ENCODE measurements at places on chromosomes 3 and 15. TPM values are rescaled to one million over a fixed set of nuclear protein-coding genes. Genes with fewer than 3 reads are reported as not detected.

DNA sequence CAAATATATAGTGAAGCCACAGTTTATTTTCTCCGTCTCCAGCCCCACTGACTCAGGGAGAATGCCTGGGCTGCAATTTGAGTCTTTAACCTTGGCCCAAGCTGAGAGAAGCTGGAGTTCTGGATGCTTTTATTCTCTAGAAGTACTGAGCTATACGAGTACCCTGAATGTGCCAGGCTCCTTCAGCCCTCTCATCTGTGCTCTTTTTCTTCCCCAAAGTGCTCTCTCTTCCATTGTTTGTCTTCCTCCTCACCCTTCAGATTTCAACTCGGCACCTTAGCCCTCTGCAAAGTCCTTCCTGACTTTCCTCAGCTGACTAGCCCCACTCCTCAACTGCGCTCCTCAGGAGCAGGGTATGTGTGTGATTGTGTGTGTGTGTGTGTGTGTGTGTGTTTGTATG, 75.6 kb upstream of the AGBL1 start:
- no peak overlapping the region for H3K4me3 ChIP-seq
- DNase-seq: no peak
- H3K27me3 ChIP-seq: no peaks in the 10 kb centered on the region
- H3K36me3 ChIP-seq: no peaks in the 10 kb centered on the region
- H3K4me1 ChIP-seq: peaks cover 16% of the 10 kb centered on the region
- no peak overlapping the region for H3K27ac ChIP-seq

DNA sequence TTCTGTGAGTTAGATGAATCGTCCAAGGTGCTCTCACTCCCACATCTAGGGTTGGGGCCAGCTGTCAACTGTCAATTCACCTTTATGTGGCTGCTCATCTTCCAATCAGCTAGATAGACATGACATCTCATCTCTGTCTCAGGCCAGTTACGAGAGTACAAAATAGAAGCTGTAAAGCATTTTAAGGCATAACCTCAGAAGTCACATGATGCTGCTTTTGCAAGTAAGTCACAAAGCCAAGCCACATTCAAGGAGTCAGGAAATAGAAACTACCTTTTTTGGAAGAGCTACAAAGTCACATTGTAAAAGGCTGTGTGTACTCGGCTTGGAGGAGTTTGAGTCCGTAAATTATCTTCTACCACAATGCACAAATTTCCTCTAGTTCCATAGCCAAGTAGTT, 5.1 kb upstream of the CCR1 start:
- H3K4me1 ChIP-seq: no peaks in the 10 kb centered on the region
- DNase-seq: no peak
- no peaks in the 10 kb centered on the region for H3K36me3 ChIP-seq
- H3K4me3 ChIP-seq: no peak overlapping the region
- no peak overlapping the region for H3K27ac ChIP-seq

DNA sequence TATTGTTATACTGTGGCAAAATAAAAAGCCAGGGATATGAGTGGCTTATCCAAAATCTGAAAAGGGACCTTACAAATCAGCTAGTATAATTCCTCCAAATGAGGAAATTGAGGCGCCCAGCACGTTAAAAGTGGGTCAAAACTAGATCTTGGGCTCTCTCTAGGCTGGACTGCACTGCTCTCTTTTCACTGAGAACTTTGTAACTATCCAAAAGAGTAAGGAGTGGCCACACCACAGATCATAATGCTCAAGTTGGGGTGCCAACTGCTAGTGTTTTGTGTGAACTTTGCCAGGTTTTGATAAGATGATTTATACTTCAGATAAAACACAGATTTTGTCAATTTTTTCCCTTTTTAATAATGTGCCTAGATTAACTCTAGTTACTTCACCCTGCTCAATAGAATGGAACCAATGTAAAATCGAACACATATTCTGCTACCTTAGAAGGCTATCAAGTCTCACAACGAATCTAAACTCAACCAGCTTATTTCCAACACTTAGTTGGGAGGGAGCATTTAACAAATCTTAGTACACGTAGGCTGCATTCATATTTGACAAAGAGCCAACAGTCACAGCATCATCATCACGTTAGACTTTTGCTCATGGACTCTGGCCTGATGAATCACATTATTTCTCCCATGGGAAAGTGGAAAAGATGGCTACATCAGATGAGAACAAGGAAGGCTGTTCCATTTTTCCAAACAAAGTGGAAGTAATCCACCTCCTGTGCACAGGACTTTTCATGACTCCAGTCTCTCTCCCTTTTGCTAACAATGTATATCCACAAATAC, 64.4 kb downstream of the ABI3BP start:
- H3K27me3 ChIP-seq: no peaks in the 10 kb centered on the region
- no peak overlapping the region for H3K4me3 ChIP-seq
- DNase-seq: no peak
- H3K27ac ChIP-seq: peak overlapping the region; percentile 43
- H3K4me1 ChIP-seq: no peaks in the 10 kb centered on the region

DNA sequence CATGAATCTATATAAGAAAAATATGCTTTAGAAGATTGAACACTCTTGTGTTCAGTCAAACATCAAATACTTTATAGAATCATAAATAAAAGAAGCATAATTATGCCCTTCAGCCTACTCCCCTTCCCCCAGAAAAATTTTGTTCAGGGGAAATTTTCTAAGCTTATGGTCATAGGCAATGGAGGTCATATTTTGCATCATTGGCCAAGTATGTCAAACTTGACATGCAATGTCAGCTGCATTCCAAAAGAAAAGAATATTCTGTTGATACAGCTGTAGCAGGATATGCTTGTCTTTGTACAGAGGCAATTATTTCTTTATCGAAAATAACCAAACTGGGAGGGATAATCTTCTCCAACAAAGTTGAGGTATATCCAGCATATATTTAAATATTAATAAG, 328.2 kb downstream of the ZIC1 start:
- no peaks in the 10 kb centered on the region for H3K4me1 ChIP-seq
- no peak for DNase-seq
- no peaks in the 10 kb centered on the region for H3K27me3 ChIP-seq
- H3K27ac ChIP-seq: no peak overlapping the region

DNA sequence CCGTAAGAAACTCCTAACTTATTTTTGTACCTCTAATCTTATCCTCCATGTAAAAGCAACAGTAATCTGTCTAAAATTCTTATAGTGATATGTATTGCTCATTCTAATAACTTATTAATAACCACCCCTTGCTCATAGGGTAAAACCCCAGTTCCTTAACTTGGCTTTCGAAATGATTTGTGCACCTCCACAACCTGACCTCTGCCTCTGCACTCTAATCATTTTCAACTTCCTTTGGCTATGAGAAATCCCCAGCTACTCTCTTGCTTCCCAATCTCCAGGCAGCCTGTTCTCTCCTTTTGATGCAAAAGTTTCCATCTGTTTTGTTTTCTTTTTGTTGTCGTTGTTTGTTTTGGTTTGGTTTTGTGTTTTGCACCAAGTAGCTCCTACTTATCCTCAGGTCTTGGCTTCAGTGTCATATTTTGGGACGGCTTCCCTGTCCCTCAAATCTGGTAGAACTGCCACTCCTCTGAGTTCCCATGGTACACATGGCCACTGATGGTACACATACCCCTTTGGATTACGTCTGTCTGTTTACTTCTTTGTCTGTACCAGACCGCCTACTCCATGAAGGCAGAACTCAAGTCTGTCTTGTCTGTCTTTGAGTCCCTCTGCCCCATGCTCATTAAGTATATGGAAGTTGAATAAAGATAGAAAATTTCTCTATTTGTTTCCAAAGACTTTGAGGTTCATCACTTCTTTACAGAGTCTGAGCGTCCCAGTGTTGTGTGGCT, 105.6 kb upstream of the TGFBR2 start:
- H3K4me1 ChIP-seq: peaks cover 12% of the 10 kb centered on the region
- H3K36me3 ChIP-seq: no peaks in the 10 kb centered on the region
- H3K4me3 ChIP-seq: no peak overlapping the region

DNA sequence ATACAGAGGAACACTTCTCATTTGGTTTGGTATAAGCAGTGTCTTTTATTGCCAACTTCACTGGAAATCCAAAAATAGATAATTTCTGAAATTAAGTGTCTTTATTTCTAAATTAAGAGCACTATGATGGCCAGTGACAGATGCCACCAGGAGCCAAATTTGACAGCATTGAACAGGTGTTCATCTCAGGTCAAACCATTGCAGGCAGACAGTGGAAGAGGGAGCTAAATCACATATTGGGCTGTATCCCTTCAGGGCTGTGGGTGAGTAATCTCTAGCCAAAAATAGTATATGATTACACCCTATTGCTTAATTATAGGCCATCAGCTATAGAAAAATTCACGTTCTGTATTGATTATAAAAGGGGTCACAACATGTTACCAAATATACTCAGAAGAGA, 457.7 kb downstream of the NAALADL2 start:
- no peaks in the 10 kb centered on the region for H3K36me3 ChIP-seq
- H3K4me3 ChIP-seq: no peak overlapping the region
- H3K4me1 ChIP-seq: no peaks in the 10 kb centered on the region
- H3K27ac ChIP-seq: no peak overlapping the region
- no peak for DNase-seq
- no peaks in the 10 kb centered on the region for H3K27me3 ChIP-seq

GRCh38 chr3:107848351-107848915, 242.4 kb downstream of the CD47 start:
- no peak for DNase-seq
- H3K27ac ChIP-seq: no peak overlapping the region
- H3K27me3 ChIP-seq: no peaks in the 10 kb centered on the region
- no peaks in the 10 kb centered on the region for H3K4me1 ChIP-seq

GRCh38 chr3:87541723-87542122, 265.3 kb upstream of the POU1F1 start:
- H3K27ac ChIP-seq: no peak overlapping the region
- DNase-seq: no peak
- no peaks in the 10 kb centered on the region for H3K36me3 ChIP-seq
- H3K4me1 ChIP-seq: no peaks in the 10 kb centered on the region
- H3K27me3 ChIP-seq: no peaks in the 10 kb centered on the region
- no peak overlapping the region for H3K4me3 ChIP-seq

- no peak overlapping the region for H3K27ac ChIP-seq
- no peak overlapping the region for H3K4me3 ChIP-seq
- H3K4me1 ChIP-seq: peaks cover 11% of the 10 kb centered on the region
- no peak for DNase-seq
- no peaks in the 10 kb centered on the region for H3K27me3 ChIP-seq
- no peaks in the 10 kb centered on the region for H3K36me3 ChIP-seq
Observed at GRCh38 chr3:176787506-176787905, 409.8 kb downstream of the TBL1XR1 start.

Gene SQOR
- 80.4 TPM for total RNA-seq

All from esophagus muscularis mucosa (tissue), 4 donors.